ENCODE measurements at places on chromosomes 7 and 10.

DNA sequence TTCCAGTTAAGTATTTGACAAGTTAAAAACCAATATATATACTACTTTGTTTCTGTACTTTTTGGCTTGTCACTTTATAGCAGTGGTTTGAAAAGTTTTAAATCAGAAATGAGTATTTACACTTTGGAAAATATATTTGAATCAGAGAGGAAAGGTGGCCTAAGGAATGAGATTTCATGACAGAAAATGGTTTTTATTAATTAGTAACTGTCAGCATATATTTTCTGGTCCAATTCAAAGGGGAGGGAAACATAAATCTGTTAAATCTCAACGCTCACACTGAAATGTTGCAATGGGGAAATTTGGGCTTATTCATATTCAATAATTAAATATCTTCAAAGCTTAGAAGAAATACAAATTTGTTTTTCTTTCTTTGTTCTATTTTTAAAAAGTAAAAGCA lies 100.1 kb downstream of the GRB10 start:
- no peak for DNase-seq

DNA sequence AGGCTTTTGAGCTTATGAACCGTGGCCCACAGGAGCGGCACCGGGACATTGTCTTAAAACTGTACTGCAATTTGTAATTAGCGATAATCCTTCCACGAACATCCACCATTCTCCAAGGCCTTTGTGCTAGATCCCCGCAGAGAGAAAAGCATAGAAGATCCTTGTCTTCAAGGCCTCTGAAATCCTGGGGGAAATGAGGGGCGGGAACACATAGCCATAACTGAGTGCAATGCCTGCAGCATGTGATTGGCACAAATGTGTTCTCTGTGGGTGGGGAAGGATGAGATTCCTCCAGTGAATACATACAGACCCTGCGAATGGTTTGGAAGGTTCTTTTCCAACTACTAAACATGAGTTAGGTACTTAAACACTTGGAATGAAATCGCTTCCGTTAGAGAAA lies 25.9 kb upstream of the PROSER2 start:
- no peak for DNase-seq

DNA sequence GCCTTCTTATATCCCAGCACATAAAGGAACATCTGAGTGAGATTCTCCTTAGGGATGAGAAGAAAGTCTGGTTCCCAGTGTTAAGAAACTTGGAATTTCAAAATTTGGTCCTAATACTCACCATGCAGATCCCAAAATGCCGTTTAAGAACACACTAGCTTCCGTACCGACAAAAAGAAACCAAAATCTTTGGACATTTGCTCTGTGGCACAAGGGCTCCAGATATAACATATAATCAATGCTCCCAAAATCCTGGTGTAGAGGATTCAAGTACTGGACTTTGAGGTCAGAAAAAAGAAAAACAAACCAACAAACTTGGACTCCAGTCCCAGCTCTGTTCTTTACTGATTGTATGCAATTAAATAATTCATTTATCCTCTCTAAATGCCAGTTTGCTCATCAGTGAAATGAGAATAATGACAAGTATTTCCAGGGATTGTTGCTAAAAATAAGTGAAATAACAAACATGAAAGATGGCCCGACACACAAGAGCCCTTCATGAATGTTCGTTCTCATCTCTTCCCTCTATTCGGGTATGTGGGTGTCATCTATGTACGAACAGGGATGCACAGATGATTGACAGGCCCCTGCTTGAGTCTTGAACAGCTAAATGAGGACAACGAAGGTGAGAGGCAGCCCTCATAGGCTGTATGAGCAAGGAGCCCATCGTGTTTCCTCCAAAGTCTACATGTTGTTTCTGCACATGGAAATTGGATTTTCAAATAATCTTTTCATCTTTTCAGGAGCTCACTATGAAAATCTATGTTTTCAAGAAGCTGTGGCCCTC lies 48.6 kb upstream of the NEBL start:
- DNase-seq: no peak

GRCh38 chr10:98168147-98168546 lies 33.7 kb downstream of the R3HCC1L start:
- no peak for DNase-seq

GRCh38 chr7:155392726-155393570 lies 65.0 kb upstream of the EN2 start:
- no peak for DNase-seq

DNA sequence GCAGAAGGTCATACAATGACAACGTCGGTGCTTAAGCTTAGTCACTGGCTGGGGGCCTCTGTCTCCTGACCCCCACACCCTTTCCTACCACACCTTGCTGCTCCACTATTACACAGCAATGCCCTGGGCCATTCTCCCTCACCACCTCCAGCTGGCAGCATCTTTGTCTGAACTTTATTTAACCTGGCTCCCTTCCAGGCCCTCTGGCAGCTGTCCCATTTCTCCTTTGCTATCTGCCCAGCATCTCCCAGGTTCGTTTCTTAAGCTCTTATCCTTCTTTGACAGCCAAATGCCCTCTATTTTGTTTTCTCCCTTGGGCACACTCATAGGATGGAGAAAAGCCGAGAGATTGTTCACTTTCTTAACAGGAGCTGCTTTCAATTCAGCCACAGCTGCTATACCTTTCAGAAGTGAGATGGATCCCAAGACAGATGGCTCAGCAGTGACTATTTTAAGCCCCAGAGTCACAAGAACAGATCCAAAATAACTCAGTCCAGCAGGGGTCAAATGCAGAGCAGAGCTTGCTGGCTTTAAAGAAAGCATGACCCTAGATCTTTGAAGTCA lies 1277.1 kb upstream of the AUTS2 start:
- no peak for DNase-seq

DNA sequence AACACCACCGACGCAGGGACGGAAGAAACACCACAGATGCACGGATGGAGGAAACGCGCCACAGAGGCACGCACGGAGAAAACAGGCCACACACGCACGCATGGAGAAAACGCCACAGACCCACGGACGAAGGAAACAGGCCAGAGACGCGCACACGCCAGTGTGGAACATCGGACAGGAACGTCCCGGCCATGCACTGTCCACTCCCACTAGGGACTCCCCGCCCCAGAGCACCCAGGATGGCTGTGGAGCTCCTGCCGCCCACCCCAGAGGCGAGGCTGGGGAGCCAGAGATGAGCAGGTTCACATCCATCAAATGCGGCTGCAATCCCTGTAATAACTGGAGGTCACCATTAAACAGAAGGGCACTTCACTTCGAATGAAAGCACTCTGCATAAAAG lies 17.3 kb downstream of the DIP2C start:
- no peak for DNase-seq

GRCh38 chr7:109930049-109930448 lies 1160.9 kb upstream of the LRRN3 start:
- DNase-seq: no peak

DNA sequence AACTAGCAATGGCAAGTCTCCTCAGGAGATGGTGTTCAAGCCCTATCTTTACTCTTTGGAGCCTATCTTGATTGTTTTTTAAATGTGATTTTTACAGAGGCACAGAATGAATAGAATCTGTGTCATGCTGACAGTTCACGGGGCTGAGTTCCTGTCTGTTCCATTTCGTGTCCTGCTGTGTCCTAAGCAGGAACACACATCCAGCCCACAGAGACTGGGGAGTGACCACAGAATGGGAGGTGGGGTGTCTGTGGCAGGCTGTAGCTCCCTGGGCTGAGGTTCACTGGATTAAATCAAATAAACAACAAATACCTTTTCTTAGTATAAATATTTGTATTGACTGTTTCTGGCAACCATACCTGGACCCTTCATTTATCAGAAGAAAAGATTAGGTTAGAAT lies 73.4 kb upstream of the CARD11 start:
- DNase-seq: no peak
